ENCODE measurements at places on chromosomes 16 and 17.
A peak's percentile ranks its signal among the peaks of the same experiment; 100 is the strongest.

DNA sequence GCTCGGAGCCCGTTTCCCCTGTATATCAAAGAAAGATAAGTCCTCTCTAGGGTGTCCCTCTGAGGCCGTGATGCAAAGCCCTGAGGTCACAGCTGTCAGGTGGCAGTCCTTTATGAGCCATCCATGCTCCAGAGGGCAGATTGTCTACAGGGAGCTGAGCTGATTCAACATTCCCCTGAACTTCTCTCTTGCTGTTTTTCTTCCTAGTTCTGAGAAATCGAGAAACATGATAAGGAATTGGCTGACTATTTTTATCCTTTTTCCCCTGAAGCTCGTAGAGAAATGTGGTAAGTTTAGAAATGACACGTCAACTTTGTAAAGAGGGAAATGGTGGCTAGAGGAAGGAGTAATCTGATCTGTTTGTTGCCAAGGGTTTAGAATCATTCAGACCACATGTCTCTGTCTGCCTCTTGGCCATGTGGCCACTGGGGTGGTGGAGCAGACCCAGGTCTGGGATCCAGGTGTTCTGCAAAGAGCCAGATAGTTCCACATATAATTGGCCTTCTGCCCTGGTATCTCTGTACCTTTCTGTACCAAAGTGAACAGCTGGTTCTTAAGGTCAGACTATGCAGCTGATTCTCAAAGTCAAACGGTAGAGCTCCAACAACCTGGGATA, 3.5 kb downstream of the CTNS start:
- DNase-seq: peak; percentile 21

DNA sequence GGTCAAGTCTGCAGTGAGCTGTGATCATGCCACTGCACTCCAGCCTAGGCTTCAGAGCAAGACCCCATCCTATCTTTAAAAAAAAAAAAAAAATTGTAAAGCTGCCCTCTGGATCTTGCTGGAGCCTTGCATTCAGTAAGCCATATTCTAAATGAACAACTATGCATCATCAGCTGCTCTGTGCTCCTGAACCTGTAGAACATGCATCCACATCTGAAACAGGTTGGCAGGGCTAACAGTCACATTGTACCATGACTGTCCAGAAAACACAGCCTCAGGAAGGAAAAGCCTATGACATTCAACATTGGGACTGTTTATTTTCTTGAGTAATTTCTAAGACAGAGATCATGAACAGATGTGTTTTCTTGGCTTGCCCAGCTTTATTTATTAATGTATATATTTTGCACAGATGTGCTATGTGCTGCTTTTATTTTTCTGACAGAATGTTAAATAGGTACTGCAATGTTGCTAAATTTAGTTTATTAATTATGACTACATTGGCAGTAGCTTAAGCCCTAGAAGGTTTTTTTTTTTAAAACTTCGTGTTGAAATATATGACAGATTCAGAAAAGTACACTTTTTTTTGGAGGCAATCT, 19.8 kb downstream of the ACSF2 start:
- DNase-seq: no peak

DNA sequence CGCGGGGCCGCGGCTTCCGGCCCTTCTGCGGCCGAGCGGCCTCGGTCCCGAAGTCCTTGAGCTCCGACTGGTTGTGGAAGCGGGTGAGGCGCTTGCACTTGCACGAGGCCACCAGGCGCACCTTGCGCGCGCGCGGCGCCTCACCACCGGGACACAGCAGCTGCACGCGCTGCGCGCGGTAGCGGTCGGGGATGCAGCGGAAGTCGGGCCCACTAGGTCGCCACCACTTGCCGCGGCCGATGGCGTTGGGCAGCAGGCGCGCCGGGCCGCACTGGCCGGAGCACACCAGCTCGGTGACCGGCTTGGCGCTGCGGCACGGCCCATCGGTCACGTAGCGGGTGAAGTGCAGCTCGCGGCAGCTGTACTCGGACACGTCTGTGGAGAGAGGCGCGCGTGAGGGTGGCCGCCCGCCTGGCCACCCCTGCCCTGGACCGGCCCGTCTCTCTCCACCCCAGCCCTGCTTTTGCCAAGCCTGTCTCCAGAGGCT, 3.2 kb downstream of the SOST start:
- peak; percentile 16 for DNase-seq

DNA sequence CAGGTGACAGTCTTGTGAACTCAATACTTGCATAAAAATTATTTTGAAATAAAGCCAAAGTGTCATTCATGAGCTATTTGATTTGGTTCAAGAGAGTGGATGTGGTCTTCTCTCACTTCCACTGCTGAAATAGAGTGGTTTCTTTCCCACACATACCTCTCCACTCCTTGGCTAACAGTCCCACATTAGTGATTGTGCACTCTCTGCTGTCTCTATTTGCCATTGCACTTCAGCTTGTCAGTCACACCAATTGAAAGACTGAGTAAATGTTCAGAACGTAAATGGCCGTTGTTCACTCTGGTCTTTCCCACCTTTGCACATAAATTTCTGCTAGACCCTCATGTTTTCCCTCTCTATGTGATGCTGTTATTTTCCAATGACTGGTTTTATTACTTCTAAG, 197.5 kb downstream of the FTO start:
- no peak for DNase-seq

DNA sequence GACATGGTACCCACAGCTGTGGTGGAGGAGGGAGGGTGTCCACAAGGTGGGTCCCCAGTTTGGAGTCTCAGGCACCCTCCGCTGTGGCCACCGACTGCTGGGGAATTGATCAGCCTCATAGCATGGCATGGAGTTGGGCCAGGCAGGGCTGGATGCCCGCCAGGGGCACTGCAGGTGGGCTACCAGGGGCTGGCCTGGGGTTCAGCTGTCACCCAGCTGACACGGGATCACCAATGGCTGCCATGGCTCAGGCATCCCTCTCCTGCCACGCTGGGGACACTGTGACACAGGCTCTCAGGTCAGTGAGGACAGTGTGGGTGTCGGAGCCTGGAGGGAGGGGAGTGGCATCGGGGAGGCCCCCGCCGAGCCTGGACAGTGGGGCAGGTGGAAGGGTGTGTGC, 19.8 kb upstream of the SSTR5 start:
- no peak for DNase-seq

- DNase-seq: peak; percentile 89
Measured at GRCh38 chr17:38676706-38677504, 2.1 kb upstream of the EPOP start.

GRCh38 chr16:86494039-86494564, 16.2 kb upstream of the FOXF1 start:
- DNase-seq: no peak

DNA sequence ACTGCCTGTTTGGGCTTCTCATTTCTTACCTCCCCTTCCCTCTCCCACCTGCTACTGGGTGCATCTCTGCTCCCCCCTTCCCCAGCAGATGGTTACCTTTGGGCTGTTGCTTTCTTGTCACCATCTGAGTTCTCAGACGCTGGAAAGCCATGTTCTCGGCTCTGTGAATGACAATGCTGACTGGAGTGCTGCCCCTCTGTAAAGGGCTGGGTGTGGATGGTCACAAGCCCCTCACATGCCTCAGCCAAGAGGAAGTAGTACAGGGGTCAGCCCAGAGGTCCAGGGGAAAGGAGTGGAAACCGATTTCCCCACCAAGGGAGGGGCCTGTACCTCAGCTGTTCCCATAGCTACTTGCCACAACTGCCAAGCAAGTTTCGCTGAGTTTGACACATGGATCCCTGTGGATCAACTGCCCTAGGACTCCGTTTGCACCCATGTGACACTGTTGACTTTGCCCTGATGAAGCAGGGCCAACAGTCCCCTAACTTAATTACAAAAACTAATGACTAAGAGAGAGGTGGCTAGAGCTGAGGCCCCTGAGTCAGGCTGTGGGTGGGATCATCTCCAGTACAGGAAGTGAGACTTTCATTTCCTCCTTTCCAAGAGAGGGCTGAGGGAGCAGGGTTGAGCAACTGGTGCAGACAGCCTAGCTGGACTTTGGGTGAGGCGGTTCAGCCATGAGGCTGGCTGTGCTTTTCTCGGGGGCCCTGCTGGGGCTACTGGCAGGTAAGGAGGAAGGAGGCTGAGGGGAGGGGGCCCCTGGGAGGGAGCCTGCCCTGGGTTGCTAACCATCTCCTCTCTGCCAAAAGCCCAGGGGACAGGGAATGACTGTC, at the start of gene CD68:
TSS of gene CD68 (plus strand) at position 638 of the 833 bp plus-strand sequence. CDS start at position 678, 40 bp downstream.
- DNase-seq: peak; percentile 90

GRCh38 chr17:17109907-17110306, 67.7 kb downstream of the MPRIP start:
- peak; percentile 8 for DNase-seq

GRCh38 chr17:47850692-47851573, at the start of gene SP6:
TSS of gene SP6 (minus strand) at chr17:47851163. CDS start at chr17:47848429, 2,734 bp downstream.
- DNase-seq: no peak

GRCh38 chr17:59504821-59505220, 60.6 kb upstream of the DHX40 start:
- no peak for DNase-seq

DNA sequence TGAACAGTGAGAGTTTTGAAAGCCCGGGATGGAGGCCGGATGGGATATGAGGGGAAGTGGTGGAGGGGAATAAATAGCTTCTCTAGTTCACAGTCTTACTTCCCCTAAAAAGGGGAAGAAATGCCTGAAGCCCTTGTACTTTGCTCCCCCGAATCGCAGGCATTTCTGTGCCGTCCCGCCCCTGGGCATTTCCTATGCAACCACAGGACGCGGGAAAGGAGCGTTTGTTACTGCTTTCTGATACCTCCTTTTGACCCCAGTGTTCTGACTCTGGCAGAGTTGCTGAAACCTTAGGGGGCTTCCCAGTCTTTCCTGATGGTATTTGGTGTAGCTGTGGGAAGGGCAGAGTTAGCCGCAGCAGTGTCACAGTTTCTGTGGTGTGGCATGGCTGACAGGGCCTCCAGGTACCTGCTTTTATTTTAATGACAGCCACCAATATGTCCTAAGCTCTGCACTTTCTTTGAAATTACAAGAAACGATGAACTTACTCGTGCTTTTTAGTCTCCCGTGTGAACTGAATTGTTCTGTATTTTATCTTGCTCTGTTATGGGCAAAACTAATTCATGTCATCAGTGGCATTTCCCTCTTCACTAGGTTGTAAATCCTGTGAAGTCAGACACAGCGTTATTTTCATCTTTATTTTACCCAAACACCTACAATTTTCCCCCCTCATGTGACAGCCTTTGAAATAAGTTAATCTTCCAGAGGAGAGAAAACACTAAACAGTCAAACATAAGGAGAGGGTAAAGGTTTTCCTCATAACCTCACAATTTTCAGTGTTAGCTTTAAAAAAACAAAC, 27.1 kb downstream of the USP10 start:
- DNase-seq: peak; percentile 75

DNA sequence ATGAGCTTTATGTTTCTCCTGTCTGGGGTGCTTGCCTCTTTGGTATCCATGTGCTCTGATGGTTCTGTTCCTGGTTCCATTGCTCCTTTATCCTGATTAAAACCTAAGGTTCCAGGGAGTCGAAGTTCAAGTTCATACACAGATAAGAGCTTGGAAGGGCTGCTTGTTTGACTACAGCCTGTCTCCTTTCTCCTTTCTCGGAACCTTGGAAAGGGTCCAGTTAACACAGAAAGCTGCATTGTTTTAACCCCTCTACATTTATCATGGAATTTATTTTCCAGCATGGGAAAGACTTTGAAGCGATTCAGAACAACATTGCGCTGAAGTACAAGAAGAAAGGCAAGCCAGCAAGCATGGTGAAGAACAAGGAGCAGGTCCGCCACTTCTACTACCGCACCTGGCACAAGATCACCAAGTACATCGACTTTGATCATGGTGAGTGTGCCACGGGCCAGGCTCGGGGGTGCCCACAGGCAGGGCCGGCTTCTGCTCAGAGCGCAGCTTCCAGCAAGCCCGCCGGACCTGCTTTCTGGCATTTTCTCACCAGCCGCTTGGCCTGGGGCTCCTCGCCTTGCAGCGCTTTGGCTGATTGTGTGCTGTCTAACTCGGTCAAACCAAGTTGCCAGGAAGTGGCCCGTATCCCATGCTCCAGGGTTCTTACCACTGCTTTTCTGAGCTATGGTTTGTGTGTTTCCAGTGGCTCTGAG, 19.9 kb downstream of the CRAMP1 start:
- no peak for DNase-seq

DNA sequence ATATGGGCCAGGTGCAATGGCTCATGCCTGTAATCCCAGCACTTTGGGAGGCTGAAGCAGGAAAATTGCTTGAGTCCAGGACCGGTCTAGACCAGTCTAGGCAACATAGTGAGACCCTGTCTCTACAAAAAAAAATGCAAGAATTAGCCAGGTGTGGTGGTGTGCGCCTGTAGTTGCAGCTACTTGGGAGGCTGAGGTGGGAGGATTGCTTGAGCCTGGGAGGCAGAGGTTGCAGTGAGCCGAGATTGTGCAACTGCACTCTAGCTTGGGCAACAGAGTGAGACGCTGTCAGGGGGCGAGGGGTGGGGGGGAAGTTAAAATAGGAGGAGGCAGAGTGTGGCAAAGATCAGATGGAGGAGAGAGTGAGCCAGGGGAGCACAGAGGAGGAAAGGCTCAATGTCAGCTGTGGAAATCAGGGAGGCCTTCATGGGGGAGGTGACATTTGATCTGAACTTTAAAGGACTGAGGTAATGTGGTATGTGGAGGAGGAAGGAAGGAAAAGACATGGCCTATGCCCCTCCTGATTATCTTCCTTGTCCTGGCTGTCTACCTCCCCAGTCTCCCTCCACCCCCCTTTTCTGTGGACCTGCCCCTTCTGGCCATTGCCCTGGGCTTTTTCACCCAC, 4.7 kb upstream of the GOT2 start:
- no peak for DNase-seq

- DNase-seq: peak; percentile 73
Measured at GRCh38 chr16:80346111-80346632, 194.6 kb upstream of the DYNLRB2 start.

- DNase-seq: no peak
Measured at GRCh38 chr17:17206913-17207335, 791 bp upstream of the PLD6 start.

DNA sequence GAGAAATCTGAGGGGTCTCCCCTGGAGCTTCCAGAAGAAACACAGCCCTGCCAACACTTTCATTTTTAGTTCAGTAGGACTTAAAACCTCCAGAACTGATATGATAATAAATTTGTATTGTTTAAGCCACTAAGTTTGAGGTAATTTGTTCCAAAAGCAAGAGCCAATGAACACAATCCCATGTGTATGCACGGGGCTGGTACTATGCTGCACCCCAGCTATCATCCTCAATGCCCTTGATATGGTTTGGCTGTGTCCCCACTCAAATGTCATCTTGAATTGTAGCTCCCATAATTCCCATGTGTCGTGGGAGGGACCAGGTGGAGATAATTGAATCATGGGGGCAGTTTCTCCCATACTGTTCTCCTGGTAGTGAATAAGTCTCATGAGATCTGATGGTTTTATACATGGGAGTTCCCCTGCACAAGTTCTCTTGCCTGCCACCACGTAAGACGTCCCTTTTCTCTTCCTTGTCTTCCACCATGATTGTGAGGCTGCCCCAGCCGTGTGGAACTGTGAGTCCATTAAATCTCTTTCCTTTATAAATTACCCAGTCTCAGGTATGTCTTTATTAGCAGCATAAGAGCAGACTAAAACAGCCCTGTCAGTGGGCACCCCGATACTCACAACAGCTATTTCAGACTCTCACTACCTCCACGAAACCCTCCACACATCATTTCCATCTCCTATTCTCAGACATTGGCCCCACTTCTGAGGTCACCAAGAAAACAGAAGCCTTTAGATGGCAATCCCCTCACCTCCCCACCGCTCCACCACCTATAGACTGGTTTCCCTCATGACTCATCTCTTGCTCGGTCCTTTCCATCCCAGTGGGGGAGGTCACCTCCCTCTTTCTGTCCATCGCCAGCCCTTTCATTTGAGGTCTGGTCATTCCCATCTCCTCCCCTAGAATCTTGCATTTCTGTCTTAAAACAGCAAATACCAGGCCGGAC, 8.9 kb upstream of the CACNG1 start:
- DNase-seq: peak; percentile 92

- DNase-seq: no peak
Measured at GRCh38 chr17:75383842-75384195, 21.7 kb downstream of the GRB2 start.

- no peak for DNase-seq
Measured at GRCh38 chr16:63312346-63312745, 1276.1 kb upstream of the CDH8 start.

Data from GM12865 (cell line).